Esophagus squamous epithelium (tissue), 5 donors: ENCODE measurements at places on chromosomes 11 and 22.

GRCh38 chr11:6925636-6926207 is 504 bp upstream of the ZNF215 start:
- no peak for DNase-seq

- no peak for DNase-seq
Measured at GRCh38 chr22:47623763-47624148, 861.3 kb downstream of the TBC1D22A start.

- no peak for DNase-seq
Measured at GRCh38 chr11:107999759-108000455, 8.8 kb upstream of the CUL5 start.

DNA sequence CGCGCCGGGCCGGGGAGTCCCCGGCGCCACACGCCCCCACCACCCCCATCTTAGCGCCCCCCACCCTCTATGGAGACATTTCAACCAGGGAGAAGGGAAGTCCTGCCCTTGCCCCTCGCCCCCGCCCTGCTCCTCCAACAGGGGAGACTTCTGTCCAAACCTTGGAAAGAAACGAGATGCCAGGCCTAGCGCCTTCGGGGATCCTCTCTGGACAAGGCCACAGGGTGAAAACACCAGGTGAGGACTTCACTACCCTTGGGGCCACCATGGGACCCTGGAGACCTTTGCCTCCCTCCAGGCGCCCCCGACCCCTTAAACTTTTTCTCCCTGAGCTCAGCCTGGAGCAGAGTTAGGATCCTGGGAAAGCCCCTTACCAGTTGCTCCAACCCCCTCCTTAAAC is 11.6 kb upstream of the NPAS4 start:
- no peak for DNase-seq

DNA sequence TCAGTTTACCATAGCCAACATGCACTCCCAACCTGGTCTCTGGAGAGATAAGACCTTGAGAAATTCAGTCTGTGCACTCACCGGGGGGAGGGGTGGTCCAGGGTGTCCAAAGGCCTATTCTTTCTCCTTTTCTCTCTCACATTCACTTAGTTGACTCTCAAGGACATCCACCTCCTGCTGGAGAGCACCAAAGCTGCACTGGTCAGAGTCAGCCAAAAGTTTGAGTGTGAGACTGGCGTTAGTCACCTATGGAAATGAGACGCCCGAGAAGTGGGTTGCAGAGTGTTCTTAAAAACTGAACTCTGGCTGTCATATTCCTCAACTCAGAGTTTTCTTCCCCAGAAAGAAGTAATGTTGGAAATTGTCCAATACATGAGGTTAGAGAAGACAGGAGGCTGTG is 5.0 kb upstream of the UBQLNL start:
- no peak for DNase-seq

- DNase-seq, result no peak
Measured at GRCh38 chr11:129354691-129355090, 21.0 kb upstream of the BARX2 start.

DNA sequence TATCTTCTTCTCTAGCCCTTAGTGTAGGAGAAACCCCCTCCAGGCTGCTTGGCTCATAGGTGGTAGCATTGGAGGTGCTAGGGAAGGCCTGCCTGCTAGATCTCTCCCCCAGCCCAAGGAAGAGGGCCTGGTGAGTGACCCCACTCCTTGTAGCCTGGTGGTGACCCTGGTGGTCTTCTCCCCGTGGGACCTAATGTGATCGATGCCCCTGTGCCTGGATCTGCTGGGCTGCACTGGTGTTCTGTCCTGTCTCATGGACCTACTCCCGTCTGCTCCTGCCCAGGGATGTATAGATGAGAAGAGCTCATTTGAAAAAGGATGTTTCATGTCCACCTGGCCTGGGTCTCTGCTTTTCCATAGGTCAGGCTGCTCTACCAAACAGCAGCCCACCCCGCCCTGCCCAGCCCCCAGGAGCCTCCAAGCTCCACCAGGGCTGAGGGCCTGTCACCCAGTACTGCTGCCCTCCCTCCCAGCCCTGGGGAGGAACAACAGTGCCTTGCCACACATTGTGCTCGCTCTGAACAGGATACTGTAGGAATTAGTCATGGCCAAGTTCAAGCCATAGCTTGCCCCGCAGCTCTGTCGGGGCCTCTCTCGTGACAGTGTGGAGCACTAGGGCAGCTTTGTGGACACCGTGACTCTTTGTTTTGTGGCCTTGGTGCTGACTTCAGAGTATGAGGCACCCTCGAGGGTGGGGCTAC is 19.7 kb downstream of the SLC37A2 start:
- no peak for DNase-seq

GRCh38 chr11:33731723-33732531 is 4.3 kb downstream of the CD59 start:
- no peak for DNase-seq

DNA sequence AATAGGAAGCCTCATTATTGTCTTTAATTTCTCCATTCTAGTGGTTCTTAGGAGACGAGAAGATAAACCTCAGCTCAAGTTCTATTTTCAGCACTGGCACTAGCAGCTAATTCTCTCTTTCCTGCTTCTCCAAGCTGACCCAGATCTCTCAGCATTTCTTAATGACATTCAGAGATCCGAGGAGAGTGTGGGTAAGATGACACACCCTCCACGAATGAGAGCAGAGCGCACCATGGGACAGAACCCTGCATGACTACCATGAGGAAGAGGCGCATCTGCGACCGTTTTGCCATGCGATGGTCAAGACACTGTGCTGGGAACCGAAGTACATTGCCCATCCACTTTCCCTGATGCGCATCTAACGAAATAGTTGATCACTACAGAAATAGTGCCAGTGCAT is 241.8 kb downstream of the LARGE1 start:
- no peak for DNase-seq
